ENCODE measurements at places on chromosomes 2 and 18. TPM values are rescaled to one million over a fixed set of nuclear protein-coding genes. Genes with fewer than 3 reads are reported as not detected.

GRCh38 chr2:219261024-219261855, 7.5 kb upstream of the TUBA4A start:
- DNase-seq, result no peak

CGREF1 gene
- 22.1 TPM for total RNA-seq

POTEC gene
- total RNA-seq, result 0.09 TPM

GRCh38 chr18:49322765-49323490, 137.5 kb downstream of the DYM start:
- no peak for DNase-seq

DNA sequence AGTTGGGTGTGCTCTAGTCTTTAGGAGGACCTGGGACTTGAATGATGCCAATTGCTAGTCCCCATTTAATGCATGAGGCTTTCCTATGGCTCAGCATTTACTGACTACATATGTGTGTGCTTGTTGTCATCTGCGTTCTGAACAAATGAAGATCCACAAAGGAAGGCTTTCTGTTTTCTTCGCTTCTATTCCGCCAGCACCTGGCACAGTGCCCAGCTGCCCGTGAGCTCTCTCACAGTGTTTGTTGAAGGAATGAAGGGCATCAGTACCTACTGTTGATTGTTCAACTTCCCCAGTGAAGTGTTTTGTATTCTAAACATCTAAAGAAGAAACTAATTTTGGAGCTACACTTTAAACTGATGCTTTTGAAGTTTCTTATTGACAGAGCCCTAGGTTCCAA, 122.4 kb upstream of the LINC00305 start:
- no peak for DNase-seq

TMEM127 gene
- 19.7 TPM for total RNA-seq

- DNase-seq, result peak; percentile 88
Measured at GRCh38 chr18:43279015-43279744, 1.9 kb upstream of the SYT4 start.

- DNase-seq, result no peak
Measured at GRCh38 chr2:145290986-145291385, 771.1 kb upstream of the ZEB2 start.

FNDC4 gene
- 24.9 TPM for total RNA-seq

GRCh38 chr18:78639006-78639950, 340.3 kb upstream of the SALL3 start:
- DNase-seq, result no peak

- DNase-seq, result no peak
Measured at GRCh38 chr2:81395746-81396145, 1091.2 kb upstream of the LRRTM1 start.

CSRNP3 gene
- total RNA-seq, result 98.3 TPM

DNA sequence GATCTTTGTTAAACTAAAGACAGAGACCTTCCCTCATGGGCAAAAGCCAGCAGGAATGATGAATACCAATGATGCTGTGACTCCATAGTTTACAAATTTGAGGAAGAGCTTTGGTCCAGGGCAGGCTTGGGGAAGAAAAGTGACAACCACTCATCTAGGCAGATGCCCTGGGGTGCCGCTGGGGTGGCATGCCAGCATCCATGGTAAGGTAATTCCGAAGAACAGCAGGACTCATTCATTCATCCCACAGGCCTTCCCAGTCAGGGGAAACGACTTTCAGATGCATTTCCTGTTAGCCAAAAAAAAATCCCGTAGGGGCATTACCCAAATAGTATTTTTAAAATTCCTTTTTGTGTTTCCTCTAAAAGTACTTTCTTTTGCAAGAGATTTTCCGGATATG, 180.7 kb upstream of the SERPINE2 start:
- DNase-seq, result no peak

- no peak for DNase-seq
Measured at GRCh38 chr2:37657471-37657870, 14.0 kb downstream of the CDC42EP3 start.

IL36RN gene
- total RNA-seq, result not detected
